HS-5 (cell line): ENCODE measurements at places on chromosomes 6 and 20.

DNA sequence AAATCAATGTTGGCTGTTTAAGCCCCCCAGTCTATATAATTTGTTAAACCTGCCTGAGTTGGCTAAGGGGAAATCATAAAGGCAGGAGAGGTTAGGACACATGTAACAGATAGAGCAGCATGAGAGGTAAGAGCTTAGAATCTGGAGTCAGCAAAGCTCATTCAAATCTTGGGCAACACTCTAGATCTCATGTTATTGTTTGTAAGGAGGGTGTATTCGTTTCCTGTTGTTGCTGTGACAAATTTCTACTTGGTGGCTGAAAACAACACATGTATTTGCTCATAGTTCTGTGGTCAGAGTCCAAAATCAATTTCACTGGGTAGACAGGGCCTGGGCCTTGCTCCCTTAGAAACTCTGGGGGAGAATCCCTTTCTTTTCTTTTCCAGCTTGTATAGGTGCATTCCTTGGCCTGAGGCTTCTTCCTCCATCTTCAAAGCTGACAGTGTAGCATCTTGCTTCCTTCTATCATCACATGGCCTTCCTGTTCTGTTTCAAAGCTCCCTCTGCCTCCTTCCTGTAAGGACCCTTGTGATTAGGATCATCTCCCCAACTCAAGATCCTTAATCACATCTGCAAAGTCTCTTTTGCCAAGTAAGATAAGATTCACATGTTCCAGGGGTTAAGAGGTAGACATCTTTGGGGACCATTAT lies 4.4 kb downstream of the LY86 start:
- no peak for DNase-seq

- no peak for DNase-seq
Measured at GRCh38 chr6:106785298-106785697, 155.9 kb downstream of the QRSL1 start.

- DNase-seq: no peak
Measured at GRCh38 chr6:111609827-111610526, 4.3 kb upstream of the TRAF3IP2 start.

DNA sequence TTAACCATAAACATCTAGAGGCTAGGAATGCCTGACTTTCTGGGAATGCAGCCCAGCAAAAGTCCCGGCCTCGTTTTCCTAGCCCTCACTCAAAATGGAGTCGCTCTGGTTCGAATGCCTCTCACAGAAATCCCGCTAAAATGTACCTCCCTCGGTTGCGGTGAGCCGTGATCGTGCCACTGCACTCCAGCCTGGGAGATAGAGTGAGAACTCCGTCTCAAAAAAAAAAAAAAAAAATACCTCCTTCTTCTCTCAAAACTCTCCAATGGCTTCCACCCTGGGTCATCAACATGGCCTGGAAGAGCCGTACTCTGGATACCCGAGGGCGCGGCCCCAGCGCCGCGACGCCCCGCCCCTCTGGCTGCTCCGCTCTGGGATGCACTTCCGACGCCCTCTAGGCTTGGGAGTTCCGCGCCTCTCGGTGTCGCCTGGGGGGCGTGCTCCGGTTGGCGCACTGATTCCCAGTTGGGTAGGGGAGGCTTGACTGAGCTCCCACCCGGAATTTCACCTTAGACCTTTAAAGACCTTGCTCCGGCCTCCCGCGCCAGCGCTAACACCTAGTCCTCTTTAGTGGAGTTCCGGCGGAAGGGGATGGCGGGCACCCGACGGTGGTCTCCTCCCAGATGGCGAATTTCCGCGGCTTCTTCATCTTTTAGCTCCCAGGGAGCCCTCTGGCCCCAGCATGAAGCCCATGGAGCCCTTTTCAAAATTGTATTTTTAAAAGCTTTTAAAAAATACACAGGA lies 12.3 kb downstream of the HMGN4 start:
- no peak for DNase-seq

GRCh38 chr20:59776059-59776603 lies 157.3 kb downstream of the SYCP2 start:
- DNase-seq: no peak

GRCh38 chr6:143408787-143409162 lies 41.7 kb downstream of the ADAT2 start:
- no peak for DNase-seq
